ENCODE measurements at places on chromosomes 7 and 10.

- no peak for DNase-seq
Observed at GRCh38 chr7:24707988-24708615, 49.2 kb downstream of the GSDME start.

- DNase-seq, result no peak
Observed at GRCh38 chr10:100688201-100688600, 57.2 kb upstream of the PAX2 start.

DNA sequence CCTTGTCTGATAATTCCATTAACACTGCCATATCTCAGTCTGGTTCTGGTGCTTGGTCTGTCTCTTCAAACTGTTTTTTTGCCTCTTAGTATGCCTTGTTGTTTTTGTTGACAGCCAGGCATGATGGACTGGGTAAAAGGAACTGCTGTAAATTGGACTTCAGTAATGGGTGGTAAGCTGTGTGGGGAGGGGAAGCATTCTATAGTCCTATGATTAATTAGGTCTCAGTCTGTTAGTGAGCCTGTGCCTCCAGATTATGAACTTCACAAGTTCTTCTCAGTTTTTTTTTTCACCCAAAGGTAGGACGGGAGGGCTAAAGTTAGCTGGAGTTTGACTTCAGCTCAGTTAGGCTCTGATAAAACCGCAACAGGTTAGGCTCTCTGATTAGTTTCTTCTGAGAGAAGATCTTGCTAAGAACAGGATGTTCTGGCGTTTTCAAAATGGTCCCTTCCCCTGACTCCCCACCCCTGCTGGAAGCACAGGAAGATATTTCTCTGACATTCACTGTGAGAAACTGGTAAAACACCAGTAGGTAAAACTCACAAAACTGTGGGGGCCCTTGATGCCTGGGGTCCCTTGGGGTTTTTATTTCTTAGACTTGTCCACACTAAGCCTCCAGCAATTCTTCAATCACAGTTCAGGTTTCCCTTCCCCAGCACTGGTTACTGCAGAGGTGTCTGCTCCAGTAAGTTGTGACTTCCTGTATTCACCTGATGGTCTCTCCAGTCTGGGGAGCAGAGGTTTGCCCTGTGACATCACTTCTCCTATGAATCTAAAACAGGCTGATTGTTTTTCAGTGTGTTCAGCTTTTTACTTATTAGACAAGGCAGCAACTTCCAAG, 43.3 kb upstream of the CCDC71L start:
- no peak for DNase-seq

DNA sequence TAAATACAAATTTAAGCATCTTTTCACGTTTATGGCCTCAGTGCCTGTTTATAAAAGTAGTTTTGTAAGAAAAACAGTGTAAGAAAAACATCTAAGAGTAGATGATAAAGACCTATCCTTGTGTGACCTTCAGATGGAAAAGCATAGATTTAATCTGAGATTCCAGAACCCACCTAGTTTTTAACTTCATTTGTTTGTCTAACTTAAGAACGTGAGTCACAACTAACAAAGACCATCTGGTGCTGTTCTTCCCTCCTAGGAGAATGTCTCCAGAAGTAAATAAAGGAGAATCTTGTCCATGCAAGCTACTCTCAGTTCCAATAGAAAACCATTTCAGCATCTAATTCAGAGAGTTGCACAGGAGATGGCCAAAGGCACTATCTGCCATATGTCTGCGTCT, 265.4 kb upstream of the C7orf33 start:
- no peak for DNase-seq

DNA sequence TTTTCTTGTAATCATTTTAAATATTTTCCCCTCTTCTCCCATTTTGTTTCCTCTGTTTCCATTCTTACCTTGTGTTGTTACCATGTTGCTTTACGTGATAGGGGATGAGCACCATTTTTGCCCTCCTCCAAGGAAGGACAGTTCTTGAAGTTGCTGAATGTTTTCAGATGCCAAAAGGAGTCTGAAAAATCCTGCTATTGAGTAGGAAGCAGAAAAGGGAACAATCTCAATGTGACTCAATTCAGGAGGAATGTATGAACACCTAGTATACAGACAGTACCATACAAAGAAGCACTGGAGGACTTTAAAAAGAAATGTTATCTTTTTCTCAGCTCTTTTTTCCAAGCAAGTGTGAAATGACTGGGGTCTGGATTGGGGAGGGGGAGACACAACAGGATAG, 5.1 kb upstream of the NAMPT start:
- DNase-seq, result no peak

DNA sequence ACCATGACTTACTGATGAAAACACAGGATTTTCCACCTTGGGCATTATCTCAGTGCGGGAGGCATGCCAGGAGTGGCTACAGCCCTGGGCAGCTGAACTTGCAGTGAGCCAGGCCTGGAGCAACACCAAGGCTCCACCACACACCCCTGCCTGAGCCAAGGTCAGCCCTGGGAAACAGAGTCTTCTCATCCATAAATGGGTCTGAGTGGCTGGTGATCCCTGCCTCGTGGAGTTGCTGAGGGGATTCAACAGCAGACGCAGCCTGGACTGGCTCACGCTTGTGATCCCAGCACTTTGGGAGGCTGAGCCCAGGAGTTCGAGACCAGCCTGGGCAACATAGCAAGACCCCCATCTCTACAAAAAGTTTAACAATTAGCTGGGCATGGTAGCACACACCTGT, 32.2 kb downstream of the SPOCK2 start:
- DNase-seq, result no peak
